ENCODE measurements at places on chromosomes 7 and 10.
A peak's percentile ranks its signal among the peaks of the same experiment; 100 is the strongest.

DNA sequence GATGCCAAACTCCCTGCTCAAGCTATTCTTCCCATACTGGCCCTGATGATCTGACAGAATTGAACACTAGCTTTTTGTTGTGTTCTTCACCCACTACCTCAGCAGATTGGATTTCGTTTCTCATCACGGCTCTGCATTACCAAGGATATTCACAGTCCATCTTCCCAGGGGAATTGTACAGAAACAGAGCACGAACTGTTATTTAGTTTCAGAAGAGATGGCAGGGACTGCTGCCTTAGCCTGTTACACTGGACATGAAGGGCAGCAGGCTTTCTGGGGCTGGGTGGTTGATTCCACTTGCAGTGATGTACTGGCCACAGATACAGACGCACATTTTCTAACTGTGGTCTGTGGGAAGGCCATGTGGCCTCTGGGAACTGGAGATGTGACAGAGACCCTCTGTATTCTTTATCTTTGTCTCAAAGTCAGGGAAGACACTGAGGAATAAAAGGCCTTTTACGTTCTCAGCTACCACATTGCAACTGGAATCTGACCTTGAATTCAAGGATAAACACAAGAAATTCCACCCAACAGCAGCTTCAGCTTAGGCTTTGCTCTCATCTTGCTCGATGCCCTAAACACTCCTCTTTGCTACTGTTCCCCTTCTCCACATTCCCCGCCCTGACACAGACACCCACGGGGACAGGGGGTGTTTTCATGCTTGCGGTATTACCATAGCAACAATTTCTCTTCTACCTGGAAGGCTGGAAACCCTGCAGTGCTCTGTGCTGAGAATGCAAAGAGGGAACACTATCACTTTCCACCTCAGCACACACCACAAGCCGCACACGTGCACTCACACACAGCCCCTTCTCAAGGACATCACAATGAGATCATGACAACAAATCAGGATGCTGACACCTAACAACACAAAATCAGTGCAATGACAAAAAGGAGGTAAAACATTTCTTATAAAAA, 81.7 kb downstream of the RNF216 start:
- DNase-seq: peak; percentile 44

GRCh38 chr10:13559124-13559700, 27.6 kb upstream of the PRPF18 start:
- DNase-seq: no peak

DNA sequence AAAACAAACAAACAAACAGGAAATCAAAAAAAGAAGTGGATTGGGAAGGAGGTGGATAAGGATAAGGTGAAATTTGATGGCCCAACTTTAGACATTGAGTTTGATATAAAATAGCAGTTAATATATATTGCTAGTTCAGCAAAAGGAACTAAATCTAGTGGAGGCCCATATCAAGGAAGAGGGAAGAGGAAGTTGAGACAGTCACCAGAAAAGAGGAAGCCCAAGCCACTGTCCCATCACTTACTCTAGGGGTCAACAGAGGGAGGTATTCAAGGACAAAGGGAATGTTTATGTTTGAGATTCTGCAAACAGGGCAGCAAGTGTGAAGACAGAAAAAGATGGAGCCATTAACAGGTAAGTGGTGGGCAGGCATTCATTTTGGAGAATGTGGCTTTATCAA, 3.7 kb downstream of the LAMTOR4 start:
- DNase-seq: no peak

GRCh38 chr10:27188259-27188658, 33.1 kb downstream of the MASTL start:
- DNase-seq: no peak

DNA sequence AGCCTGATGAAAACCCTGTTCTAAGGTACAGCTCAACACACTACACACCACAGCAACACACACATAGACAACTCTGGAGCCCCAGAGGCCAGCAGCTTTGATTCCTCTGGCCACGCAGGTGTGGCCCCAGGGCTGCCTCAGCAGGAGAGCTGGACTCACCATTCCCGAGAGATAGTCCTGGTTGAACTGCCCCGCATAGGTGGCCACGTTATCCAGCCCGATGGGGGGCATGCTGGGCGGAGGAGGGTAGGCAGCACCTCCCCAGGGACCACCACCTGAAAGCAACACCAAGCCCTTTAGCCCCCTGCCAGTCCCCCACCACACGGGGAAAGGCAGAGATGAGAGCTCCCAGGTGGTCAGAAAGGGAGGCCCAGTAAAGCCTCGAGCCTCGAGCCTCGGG, 34.7 kb downstream of the ANXA11 start:
- no peak for DNase-seq

- DNase-seq: no peak
These were observed 68.9 kb upstream of the ANTXRL start for GRCh38 chr10:46217752-46218453.

GRCh38 chr7:1812509-1813393, 142.7 kb downstream of the ELFN1 start:
- DNase-seq: no peak

GRCh38 chr7:41612798-41613197, 90.1 kb downstream of the INHBA start:
- no peak for DNase-seq

GRCh38 chr10:46299536-46300369, 13.0 kb downstream of the ANTXRL start:
- peak; percentile 51 for DNase-seq

GRCh38 chr10:16856092-16856491, 38.9 kb upstream of the RSU1 start:
- no peak for DNase-seq

DNA sequence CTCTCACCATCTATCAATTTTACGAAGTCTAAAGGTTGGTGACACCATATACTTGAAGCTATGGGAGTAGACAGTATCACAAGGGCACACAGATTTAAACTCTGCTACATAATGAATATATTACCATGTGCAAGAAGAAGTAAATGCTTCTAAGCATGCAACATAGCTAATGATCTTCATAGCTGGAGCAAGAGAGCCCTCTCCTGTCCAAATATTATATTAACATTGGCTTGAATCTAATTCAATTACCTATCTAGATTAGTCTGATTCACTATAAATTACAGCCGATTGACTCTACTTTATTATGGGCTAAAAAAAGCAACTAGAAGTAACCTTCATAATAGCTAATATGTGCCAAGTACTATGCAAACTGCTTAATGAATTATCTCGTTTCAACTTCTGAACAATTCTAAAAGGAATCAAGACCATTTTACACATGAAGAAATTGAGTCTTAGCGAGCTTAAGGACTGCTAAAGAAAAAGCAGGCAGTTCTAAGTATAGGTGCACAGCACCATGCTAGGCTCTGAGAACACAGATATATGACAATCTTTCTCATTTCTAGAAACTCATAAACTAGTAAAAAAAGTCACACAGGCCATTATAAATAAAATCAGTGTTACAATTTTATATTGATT, 21.9 kb downstream of the FRA10AC1 start:
- DNase-seq: no peak

- no peak for DNase-seq
These were observed 57.8 kb downstream of the HHEX start for GRCh38 chr10:92747600-92747999.

DNA sequence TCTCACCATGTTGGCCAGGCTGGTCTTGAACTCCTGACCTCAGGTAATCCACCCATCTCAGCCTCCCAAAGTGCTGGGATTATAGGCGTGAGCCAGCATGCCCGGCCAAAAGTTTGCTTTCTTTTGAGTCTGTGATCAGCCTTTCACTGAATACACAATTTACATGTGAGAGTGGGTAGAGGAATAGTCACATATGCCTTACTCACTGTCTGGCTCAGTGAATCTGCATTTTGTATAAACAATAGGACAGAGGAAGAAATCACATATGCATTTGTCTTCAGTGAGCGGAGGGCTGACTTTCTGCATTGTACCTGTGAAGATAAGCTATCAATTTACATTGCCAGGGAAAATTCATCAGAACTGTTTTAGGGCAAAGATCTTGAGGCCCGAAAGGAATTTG, 2.5 kb upstream of the TECPR1 start:
- no peak for DNase-seq

- DNase-seq: no peak
These were observed 3.9 kb downstream of the CDK14 start for GRCh38 chr7:90599892-90600555.

GRCh38 chr10:122044045-122044661, 55.2 kb downstream of the TACC2 start:
- peak; percentile 37 for DNase-seq

DNA sequence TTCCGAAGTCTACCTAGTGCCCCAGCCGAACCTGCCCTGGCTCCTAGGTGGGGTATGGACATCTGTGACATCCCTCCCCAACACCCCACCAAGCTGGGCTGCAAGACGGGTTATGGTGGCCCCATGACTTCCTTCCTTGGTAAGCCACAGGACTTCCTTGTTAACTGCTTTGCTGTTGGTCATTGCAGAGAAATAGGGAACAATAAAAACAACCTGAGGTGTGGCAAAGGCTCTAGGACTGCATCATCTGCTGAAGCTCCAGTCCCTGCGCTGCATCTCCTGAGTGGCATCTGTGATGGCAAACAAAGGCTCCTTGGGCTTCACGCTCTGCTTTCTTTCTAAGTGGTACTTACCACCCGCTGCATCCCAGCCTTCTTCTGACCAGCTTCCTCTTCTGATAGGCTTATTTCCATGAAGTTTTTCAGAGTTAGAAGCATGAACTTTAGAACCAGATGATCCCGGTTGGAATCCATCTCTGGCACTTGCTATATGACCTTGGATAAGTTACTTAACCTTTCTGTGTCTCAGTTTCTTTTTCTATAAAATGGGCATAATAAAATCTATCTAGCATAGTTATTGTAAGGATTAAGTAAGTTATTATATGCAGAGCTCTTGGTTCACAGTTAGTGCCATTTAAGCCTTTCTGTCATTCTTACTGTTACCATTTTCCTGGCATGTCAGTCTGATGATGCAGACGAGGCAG, 216.8 kb downstream of the RPS24 start:
- DNase-seq: peak; percentile 79

DNA sequence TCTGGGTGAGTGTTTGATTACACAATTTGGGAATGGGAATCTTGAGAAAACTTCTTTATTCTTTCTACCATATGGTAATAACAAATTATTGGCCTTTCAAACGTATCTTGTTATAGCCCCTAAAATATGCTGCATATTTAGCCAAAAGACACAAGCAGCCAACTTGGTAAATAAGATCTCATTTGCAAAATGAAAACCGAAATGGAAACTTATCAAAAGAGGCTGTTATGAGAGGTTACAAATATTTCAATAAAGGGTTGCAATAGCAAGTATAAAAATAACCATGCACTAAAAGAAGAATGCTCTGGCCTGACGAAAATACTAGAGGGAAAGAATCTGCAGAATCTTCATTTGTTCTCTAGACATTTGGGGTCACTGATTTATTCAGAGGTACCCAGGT, 259.5 kb upstream of the LRRN3 start:
- DNase-seq: no peak

DNA sequence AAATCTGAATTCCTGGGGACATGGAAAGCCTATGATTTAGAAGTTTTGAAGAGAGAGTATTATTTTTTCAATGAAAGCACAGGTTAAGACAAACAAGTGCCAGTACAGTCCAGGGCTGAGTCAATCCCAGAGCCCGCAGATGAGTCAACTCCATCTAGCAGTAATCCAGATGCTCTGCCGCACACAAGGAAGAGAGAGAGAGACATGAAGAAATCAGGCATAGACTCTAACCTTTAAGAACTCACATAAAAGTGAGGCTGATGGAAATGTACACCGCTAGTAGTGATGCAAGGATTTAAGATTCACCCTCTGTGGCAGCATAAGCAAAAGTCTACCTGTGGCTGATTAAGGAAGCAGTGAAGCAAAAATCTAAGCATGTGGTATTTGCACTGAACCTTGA, 651.5 kb downstream of the TNS3 start:
- DNase-seq: peak; percentile 23

GRCh38 chr10:23157691-23158369, 34.3 kb upstream of the PTF1A start:
- DNase-seq: peak; percentile 55

DNA sequence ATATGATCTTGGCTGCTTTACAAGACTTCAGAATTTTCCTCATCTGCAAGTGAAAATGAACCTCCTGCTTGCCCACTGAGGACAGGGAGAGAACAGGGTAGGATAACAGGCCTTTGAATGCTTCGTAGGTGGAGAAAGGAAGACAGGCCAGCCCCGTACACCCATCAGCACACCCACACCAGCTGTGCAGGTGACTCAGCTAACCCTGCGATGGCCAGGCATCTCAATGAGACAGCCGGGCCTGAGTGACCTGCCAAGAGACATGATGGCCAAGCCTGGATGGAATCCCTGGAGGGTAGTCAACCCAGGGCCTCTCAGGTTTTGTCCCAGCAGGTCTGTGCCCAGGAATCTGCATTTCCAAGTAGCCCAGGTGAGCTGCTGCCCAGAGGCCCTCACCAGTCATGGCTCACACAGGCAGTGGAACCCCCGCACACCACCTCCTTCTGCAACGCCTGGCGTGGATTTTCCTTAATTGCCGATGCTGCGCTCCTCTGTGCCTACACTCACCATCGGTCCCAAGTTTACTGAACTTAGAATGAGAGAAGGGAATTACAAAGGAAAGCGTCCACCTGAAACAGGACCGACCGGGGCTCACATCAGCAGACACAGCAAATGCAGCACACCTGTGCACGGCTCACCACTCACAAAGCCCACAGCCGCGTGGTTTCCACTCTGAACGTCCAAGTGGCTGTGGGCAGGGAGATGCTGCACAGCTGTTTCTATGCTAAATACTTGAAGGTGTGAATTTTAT, 163.7 kb downstream of the DIP2C start:
- no peak for DNase-seq

GRCh38 chr10:67912331-67912946, 28.0 kb downstream of the SIRT1 start:
- no peak for DNase-seq

- no peak for DNase-seq
These were observed 153.5 kb upstream of the C7orf33 start for GRCh38 chr7:148437043-148437442.

- no peak for DNase-seq
These were observed 92.0 kb downstream of the ZFAND4 start for GRCh38 chr10:45580371-45581215.

GRCh38 chr10:43160046-43160920, 22.0 kb downstream of the CSGALNACT2 start:
- no peak for DNase-seq

DNA sequence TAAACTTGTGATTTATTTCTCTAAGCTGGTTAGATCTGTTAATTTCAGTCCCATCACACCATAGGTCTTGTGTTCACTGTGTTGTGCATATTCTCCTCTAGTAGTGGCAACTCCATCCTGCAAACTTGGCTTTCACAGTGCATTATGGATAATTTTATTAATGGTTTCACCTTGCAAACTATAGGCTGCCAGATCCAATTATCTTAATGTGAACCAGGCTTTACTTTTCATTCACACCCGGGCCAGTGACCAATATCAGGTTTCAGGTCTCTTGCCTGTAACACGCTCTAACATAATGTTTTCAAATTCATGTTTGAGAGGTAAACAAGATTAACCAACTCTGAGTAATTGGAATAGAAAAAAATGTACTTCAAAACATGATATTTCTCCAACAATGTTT, 1293.0 kb downstream of the REEP3 start:
- DNase-seq: no peak

DNA sequence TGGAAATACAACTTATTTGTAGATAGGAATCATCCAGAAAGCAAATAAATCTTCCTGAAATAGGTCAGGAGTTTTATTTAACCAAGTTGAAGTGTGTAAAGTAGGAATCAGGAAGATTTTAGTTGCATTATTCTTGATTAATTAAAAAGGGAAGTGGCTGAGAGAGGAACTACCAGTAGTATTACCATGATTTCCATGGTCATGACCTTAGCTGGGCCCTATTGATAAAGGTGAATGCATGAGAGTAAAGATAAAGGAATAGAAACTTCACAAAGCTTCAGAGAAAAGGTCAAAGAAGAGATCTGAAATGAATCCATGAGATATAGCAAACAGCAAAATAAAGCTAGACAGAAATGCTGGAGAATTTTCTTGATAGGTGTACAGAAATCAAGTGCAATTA, 46.2 kb upstream of the DLX6 start:
- DNase-seq: no peak

All from thyroid gland (tissue), 4 donors.